ENCODE measurements at places on chromosomes 7 and 10.

DNA sequence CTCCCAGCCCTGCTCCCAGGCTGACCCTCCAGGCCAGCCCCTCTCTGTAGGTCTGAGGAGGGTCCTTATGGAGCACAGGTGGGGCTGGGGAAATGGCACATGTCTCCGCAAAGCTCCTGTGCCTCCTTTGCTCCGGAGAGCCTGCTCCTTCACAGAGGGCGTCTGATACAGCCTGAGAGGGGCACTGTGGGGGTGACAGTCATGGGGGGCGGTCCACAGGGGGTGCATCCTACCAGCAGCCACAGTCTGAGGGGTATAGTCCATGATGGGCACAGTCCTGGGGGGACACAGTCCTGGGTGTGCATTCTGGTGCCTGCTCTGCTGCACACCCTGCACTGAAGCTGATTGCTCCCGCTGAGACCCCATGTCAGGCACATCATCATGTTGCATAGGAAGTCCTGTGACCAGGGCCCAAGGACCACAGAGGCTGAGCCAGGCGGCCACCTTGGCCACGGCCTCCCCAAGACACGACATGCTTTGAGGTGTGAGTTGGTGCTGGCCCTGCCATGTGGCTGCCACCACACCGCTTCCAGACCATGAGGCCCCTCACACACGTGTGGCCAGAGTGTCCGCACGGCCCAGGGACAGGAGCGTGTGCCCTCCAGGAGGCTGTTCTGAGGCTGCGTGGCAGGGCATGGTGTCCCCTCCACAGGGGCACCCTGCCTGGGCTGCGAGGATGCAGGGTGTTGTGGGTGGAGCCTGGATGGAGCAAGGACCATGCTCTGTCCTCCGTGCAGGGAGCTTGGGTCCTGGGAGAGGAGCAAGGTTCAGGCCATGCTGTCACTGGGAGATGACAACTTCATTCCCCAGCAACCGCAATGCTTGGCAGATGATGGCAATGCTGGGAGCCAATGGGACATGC, 59.2 kb downstream of the PWWP2B start:
- DNase-seq: no peak

DNA sequence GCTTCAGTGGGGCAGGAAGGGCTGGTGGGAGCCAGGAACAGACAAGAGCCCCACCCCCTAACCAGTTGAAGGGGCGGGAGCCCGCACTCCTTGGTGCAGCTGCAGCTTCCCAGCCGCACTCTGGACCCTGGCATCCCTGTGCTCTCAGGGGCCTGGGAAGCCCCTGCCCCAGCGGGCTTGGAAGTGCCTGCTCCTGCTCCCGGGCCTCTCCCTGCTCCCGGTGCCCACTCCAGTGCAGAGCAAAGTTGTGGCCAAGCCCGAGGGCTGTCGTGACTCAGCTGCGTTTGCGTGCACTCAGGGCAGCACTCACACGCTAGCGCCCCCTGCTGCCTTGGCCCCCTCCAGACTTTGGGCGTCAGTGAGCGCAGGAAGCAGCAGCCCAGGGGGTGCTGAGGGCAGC, 883.8 kb downstream of the LRMDA start:
- no peak for DNase-seq

DNA sequence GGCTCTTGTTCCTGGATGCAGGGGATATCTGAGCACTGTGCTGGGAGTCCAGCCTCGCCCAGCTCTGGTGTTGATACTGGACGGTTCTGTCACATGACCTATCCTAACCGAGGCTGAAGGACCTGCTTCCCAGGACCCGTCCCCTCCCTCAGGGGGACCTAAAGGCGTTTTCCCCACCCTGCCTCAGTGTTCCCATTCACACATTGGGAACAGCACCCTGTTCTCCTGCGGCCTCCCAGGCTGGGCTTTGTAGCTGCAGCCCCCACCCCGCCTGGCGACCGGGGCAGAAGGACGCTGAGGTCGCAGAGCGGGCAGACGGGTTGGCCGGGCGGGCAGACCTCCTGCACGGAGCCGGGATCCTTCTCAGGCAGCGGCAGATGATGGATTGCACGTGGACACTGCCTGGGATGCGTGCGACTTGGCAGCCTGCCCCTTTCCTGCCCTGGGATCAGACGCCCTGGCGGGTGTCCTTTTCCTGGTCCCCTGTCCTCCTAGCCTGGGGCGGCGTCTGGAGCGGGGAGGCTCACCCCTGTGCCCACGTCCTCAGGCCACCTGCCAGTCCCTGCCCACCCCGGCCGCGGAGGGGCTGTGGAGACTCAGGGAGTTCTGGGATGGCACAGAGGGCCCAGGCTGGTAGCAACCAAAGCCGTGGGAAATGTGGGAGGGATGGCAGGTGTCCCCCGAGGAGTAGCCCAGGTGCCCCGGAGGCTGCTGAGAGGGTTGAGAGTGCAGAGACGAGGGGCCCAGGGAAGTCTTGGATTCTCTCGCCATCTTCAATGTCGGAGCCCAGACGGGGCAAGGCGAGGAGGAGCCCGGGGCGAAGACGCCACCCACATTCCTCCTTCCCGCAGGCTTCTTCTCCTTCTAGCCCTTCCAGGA, 17.2 kb upstream of the PSMG3 start:
- DNase-seq: no peak

GRCh38 chr7:157111311-157111710, 27.4 kb upstream of the UBE3C start:
- DNase-seq: no peak

- DNase-seq: no peak
These were observed 2.4 kb upstream of the MKLN1 start for GRCh38 chr7:131325179-131325840.

- DNase-seq: no peak
These were observed 171.7 kb downstream of the KIF20B start for GRCh38 chr10:89873055-89873454.

GRCh38 chr7:41925946-41926345, 223.1 kb upstream of the INHBA start:
- no peak for DNase-seq

DNA sequence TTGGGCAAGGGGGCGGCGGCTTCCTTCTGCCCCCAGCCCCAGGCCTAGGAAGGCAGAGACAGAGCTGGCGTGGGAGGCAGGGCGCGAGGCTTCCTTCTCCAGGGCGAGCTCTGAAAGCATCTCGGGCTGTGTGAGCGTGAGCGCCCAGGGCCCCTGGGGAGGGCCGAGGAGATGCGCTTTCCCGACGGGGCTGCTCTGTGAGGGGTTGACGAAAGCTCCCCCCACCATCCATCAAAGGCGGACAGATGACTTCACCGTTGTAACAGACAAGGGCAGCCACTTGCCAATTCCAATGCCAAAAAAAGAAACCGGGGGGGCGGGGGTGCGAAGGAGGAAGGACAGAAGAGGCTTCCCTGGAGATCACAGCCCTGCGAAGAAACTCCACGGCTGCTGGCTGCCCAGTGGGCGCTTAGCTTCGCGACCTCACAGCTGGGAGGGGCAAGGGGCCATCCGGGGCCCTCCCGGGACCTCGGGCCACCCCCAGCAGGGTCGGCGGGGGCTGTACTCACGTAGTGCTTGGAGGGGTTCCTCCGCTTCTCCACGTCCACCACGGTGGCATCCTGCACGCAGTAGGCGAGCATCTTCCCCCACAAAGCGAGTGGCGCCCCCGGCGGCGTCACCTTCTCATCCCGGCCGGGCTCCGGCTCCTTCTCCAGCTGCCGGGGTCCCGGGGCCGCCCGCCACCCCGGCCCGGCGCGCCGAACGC, 537 bp downstream of the SH3PXD2A start:
- DNase-seq: no peak

GRCh38 chr10:87763086-87763861, 54.8 kb downstream of the ATAD1 start:
- DNase-seq: no peak

DNA sequence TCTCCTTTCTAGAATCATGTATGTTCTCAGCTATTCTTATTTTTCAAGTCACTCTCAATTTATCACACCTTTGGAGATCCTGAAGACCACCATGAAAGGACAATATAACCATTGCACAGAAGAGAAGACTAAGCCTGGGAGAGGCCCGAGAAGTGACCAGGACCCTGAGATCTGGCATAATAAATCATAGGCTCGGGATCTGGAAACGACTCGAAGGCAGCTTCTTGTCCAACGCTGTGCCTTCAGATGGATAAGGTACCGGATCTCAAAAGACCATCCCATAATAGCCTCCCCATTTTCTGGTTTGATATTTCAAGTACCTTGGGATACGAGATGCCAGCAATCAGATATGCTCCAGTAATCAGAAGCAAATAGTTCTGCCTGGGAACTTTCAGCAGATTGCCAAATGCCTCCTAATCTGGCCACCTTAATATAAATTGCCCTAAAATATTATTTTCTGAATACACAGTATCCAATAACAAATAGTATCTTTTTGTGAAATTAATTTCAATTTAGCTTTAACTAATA, 179.2 kb upstream of the ZMIZ1 start:
- DNase-seq: no peak

DNA sequence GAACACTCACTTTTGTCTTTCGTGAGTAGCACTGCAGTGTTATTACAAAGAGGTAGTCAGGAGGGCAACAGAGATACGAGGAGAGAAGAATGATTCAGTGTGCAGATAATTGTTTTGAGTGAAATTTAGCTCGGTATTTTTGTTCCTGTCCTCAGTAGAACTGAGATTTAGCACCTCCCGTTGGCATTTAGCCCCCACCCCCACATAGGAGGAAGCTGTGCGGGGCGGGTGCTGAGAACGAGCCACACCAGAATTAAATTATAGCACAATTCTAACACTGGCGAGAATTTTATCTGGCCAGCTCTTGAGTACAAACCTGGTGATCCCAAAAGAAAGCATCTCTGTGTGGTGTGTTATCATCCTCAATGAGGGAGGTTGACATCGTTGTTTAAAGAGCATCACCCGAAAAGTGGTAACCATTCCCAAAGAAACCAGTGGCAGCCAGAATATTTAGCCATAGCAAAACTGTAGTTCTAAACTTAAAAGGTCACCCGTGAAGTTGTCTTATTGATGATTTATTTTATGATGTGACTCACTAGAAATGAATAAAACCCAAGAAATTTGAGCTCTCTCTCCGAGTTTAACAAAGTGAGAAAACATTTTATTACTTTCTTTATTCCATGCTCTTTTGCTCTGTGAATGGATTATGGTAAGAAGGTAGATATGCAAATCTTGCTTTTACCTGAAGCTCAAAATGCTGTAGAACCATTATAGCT, 612.2 kb downstream of the SUGCT start:
- DNase-seq: no peak

- no peak for DNase-seq
These were observed 169.7 kb upstream of the PHYHIPL start for GRCh38 chr10:59006511-59007306.

DNA sequence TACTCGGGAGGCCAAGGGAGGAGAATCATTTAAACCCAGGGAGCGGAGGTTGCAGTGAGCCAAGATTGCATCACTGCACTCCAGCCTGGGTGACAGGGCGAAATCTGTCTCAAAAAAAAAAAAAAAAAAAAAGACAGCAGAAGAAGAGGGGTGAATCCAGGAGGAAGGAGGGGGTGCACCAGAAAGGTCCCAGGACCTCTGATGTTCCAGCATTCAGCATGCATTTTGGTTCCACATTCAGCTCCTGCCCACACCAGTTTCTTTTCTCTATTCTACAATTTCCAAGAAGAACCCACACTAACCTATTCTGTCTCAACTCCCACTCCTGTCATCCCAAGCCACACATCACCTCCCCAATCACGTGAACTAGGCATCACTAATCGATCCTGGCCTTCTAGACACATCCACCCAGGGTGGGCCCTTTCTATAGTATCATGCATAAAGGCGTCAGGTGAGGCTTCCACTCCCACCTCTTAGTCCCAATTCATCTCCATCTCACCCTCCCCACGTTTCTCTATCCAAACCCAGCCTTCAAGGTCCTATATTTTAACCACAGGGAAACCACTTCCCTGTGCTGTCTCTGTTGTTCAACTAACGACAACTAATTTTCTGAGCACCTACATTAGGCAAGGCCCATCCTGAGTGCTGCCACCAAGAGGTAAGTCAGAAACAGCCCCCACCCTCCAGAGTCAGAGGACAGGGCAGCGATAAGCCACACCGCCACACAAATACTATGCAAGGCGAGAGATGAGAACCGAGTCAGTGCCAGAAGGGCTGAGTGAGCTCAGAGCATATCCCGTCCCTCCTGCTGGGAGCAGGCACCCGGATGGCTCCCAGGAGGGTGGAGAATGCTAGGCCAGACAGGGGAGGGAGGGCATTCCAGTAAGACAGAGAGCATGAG, 2.2 kb downstream of the ANXA11 start:
- no peak for DNase-seq

DNA sequence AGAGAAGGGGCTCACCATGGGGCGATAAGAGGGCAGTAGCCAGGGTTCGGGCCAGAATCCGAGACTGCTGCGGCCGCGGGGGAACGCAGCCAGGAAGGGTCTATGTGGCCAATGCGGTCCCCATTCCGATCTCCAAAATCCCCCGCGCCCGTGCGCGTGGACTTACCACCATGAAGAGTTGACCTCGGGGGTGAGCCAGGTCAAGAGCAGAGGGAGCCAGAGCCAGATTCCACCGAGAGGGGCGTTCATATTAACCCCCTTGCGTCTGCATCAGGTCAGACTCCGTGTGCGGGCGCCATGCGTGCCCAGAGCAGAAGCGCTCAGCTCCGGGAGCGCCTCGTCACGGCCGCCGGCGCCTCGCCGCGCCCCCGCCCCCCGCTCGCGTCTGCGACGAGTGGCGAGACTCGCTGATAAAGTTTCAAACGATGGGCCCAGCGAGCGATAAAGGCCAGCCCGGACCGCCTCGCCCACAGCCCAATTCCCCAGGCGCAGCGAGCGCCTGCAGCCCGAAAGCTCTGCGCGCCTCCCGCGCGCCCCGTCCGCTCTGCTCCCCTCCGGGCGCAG, at the start of gene WNT2:
TSS of gene WNT2 (minus strand) at position 318 of the 564 bp plus-strand sequence. CDS start at position 249, 69 bp downstream.
- DNase-seq: no peak

GRCh38 chr10:31709028-31709427, 219.6 kb downstream of the ARHGAP12 start:
- no peak for DNase-seq

GRCh38 chr10:35487336-35488034, 117.7 kb upstream of the GJD4 start:
- no peak for DNase-seq

DNA sequence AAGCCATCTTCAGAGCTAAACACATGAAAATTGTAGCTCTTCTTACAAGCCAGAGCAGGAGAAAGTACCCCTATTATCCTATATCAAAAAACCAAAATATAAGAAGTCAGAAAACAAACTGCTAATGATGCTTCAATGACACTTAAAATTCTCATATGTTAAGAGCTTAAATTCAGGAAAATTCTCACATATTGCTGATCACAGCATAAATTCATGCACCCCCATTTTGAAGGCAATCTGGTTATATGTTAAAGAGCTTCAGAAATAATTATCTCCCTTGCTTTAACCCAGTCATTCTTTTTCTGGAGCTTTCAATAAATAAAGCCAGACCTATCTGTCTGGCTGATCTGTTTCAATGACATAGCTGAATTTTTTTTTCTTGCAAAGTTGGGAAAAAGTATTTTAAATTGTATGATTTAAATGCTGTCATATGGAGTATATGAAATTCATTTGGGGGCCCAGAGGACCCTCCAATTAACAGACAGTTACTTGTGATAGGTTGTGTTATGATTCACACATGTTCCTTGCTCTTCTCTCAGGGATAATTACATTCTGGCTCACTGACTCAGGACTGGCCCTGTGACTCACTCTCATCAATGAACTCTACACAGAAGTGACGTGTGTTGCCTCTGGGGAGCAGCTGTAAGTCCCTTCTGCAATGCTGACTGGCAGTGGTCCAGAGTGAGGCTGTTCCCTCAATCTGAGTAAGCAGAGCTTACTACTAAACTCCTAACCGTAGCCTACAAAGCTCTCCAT, 85.2 kb downstream of the HGF start:
- no peak for DNase-seq

Measured in stimulated activated CD8-positive, alpha-beta memory T cell treated with anti-CD3 and anti-CD28 coated beads, Interleukin-7, amount 100 ng/mL, for 1 hour (primary cell).